Stimulated activated naive CD8-positive, alpha-beta T cell treated with anti-CD3 and anti-CD28 coated beads, Interleukin-15, amount 100 ng/mL, for 72 hours (primary cell): ENCODE measurements at places on chromosomes 1 and 21.

GRCh38 chr21:45157932-45158331, 83.6 kb downstream of the ADARB1 start:
- no peak for DNase-seq

DNA sequence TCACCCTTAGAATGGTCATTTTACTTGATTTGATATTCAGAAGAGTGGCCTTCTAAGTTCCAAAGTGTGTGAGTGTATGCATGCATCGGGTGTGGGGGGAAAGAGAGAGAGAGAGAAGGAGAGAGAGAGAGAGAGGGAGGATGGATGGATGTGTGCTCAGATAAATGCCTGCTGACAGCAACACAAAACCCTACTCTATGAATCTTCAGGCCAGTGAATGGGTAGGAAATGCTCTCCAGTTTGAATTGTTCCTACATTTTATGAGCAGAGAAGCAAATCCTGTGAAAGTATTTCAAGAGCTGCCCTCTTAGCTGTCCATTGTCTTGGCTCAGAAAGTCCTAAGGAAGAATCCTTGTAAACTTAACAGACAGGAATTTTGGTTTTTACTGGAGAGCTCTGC, 7.4 kb downstream of the JAM2 start:
- DNase-seq = no peak

GRCh38 chr1:45325851-45326506, 716 bp upstream of the HPDL start:
- DNase-seq = no peak

DNA sequence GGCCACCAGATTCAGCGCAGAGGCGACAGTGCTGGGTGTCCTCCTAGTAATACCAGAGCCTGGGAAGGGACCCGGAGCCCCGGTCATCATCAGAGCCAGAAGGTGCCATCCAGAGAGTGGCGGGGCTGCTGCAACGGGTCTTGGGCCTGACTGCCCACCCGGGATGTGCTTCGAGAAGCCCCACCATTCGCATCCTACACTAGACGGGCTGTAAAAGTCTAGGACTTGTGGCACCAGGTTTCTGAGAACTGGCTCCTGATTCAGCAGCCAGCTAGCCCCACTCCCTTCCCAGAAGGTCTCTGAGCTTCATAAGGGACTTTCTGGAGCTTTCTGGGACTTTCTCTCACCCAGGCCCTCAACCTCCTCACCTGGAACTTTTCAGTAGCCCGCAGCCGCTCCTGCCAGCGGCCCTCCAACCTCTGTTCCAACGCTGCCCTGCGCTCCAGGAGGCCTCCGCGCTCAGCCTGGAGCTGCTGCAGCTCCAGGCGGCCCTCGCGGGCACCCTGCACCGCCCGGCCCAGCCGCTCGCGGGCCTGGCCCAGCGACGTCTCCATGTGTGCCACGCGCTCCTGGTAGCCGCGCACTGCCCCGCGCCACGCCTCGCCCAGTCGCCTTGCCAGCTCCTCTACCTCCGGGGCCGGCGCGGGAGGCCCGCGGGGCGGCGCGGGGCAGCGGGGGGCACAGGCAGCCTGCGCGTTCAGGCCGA, 940 bp downstream of the NES start:
- DNase-seq = no peak

GRCh38 chr1:229714964-229715603, 89.0 kb downstream of the URB2 start:
- no peak for DNase-seq

DNA sequence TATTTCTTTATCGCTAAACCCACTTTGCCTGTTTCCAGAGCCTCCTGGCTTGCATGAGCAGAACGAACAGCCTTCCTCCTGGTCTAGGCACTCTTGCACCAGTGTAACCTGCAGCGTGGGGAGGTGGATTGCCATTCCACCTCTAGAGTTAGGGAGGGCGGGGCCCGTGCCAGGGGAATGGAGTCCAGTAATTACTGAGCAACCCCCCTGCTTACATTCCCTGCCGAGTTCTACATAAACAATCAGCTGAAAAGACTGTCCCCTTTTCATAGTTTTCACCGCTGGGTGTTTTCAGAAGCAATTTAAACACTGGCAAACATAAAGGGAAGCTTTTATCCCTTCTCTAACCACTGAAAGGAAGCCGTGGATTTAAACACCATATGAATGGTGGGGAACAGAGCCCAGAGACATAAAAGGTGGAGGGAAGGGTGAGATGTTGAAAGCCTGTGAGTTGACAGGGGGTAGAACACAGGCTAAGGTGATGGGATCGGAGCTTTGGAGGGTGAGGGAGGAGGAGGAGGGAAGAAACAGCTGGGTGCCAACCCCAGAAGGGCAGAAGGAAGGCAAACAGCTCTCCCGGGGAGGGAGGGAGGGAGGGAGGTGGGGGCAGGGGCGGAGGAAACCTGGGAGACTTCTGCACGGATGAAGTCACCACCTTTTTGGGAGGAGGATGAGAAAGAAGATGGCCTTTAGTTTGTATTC, 68.0 kb upstream of the WDR26 start:
- DNase-seq = no peak

DNA sequence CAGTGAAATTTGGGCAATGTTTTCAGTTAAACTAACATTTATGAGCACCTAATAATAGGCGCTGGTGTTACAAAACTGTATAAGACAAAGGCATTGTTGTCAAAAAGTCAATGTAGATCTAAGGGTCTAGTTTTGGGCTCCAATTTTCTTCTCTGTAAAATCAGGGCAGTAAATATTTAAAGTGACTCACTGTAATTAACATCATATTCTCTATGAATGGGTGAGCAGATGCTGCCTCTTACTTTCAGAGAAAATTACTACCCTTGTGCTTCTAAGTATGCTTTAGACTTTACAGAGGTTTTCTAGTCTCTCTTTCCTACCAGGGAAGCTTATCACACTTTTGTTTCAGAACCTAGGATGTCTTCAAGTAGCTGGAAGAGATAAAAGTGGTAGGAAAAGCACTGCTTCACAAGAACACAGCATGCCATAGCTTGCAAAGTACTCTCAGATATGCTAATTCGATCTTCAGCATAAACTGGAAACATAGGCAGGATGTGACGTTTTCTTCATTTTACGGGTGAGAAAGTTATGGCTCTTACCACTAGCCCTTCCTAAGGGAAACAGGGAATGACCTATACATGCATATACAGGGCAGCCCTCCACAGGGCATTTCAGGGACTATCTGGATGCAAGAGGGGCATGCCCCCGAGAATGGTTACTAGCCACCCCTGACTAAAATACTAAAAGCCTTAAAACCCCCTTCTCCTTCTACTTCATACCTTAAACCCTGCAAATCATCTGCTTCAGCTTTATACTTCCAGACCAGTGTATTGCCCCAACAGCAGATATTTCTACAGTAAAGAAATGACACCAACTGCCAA, 2.6 kb downstream of the C1orf116 start:
- no peak for DNase-seq
